Stimulated activated CD4-positive, alpha-beta T cell treated with anti-CD3 and anti-CD28 coated beads, TNF-alpha, amount 100 ng/mL, for 24 hours (primary cell): ENCODE measurements at places on chromosomes 16 and 17.

- no peak for DNase-seq
These were observed 46.3 kb downstream of the KCNJ2 start for GRCh38 chr17:70215656-70216055.

DNA sequence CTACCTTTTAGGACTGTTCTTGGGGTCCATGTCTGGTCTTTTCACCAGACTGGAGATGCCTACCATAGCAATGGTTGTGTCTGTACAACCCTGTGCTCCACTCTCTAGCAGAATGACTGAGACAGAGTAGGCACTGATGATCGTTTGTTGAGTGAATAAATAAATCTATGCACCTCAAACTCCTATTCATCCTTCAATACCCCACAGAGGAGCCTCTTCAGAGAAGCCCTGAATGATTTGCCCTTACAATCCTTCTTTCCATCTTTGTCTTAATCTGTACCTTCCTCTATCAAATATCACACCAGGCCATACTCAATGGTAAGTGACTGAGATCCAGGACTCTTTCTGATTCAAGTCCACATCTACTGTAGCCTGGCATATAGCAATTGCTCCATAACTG lies 23.3 kb downstream of the PIMREG start:
- DNase-seq, result no peak

- no peak for DNase-seq
These were observed 27.3 kb downstream of the ACSF3 start for GRCh38 chr16:89120921-89121351.

DNA sequence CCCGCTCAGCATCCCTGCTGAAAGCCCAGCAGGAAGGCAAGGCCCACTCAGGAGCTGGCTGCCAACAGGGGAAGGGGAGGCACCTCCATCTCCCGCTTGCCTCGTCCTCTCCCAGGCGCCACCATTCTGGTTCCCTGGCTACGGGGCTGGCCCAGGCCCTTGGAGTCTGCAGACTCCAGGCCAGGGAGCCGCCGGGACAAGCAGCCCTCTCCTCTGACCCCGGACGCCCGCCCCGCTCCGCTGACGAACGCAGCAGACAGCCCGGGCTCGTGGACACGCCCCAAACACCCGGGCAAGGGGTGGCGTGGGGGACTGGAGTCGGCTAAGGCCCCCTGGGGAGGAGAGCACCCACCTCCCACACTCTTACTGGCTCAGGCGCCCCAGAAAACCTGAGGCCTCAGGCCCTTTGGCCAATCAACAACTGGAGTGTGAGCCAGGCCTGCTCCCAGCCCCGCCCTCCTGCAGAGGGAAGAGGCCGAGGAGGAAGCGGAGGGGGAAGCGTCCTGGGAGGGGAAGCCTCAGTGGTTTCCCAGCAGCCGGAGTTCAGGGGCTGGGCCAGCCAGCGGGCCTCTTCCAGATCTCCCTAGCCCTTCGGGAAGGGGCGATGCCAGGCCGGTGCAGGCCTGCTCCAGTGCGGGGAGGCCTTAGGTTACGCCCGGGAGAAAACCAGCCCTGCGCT lies 4.2 kb downstream of the MNT start:
- peak; percentile 72 for DNase-seq

GRCh38 chr16:83906683-83907082 lies 7.8 kb downstream of the MLYCD start:
- DNase-seq, result no peak

DNA sequence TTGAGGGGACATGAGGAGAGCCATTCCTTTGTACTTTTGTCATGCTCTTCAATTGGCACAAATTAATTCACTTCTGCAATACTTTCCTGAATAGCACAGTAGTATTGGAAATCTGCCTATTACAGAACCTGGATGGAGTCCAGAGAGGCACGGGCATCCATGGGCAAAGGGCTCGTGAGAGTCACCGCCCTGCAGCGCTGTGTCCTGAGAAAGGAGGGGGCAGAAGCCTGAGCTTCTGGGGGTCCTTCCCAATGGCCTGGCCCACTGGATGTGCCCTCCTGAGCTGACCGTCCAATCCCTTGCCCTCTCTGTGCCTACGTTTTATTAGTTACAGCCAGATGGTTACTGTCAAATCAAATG lies 3.5 kb downstream of the G6PC1 start:
- no peak for DNase-seq

- no peak for DNase-seq
These were observed 34.1 kb downstream of the TK2 start for GRCh38 chr16:66515596-66516508.
